ENCODE measurements at places on chromosomes 6 and 20.

DNA sequence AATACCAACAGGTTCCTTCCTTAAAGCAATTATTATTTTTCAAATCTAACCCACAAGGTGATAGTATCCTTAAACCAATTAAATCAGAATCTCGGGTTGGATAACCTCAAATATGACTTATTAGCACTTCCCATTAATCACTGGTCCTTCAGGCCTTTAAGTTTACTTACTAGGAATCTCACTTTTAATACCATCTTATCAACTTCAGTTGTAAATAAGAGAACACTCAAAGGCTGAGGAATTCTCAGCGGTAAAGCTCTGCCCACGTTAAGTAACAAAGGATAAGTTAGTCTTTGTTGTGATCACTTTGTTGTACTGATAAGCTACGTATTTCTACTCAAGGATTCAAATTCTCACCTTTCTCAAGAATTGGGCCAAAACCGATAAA is 82.0 kb downstream of the OR2B2 start:
- no peak for DNase-seq

DNA sequence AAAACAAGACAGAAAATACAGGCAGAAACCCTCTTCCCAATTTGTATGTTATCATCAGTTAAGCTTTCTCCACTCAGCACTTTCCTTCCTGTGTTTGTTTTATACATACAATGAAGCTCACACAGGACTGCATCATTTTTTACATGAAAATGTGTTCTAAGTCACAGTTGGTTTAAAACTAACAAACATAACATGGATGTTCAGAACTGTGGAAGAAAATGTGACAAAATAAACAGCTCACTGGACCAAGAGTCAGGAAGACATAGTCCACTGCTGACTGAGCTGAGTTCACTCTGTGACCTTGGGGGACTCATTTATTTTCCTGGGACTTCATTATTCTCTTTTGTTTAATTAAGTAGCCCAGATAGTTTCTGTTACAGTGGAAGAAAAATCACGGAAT is 331.5 kb downstream of the SYNE1 start:
- no peak for DNase-seq

GRCh38 chr6:36755435-36756348 is 58.1 kb downstream of the RAB44 start:
- no peak for DNase-seq

DNA sequence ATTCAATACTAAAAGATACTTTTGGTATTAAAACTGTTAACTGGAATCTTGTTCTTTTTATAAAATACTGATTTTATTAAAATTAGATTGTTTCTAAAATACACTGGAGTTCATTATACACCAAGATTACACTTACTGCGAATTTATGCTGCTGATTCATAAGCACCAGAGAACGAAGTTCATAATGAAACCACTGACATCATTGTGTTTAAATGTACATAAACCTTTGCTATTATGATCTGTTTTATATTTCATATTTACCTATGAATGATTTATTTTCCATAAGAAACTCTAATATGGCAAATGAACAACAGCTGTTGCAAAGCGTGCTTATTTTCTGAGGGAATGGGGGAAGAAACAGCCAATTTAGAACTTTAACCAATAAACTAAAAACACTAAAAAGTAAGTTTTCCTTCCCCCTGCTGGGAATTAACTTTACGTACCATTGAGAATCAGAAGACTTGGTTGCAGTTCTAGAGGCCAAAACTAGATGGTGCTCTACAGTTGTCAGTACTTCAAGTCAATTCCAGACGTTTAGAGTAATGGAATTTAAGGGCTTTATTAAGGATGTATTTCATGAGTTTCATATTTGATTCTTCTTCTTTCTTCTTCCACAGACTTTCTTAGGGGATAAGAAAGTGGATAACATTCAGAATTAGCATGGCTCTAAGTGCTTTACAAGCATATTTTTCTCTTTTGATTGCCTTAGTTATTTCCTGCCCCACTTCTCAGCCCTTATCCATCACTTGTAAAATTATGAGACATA is 30.8 kb upstream of the COL19A1 start:
- DNase-seq = peak; percentile 45

DNA sequence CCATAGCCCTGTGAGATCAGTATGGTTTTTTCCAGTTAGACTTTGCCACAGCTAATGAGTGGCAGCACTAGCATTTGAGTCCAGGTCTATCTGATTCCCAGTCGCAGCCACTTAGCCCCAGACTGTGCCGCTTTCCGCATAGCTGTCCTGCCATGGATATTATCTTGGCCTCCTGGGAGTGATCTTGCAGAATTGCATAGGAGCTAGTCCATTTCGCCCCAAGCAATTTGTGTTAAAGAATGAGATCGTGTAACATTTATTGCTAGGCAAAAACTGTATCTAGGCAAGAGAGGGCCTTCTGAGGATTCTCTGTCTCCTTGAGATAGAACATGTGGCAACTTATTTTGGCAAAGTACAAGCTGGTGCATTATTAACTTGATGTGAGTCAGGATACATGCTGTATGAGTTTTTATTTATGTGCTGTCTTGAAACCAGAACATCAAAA is 74.2 kb downstream of the EZR start:
- DNase-seq = no peak

Data from AG04449 (cell line).